ENCODE measurements at places on chromosomes 5 and 9.

- DNase-seq: no peak
These were observed 274.5 kb downstream of the GADD45G start for GRCh38 chr9:89879276-89879675.

GRCh38 chr5:178290376-178290775 is 57.8 kb upstream of the PHYKPL start:
- no peak for DNase-seq

DNA sequence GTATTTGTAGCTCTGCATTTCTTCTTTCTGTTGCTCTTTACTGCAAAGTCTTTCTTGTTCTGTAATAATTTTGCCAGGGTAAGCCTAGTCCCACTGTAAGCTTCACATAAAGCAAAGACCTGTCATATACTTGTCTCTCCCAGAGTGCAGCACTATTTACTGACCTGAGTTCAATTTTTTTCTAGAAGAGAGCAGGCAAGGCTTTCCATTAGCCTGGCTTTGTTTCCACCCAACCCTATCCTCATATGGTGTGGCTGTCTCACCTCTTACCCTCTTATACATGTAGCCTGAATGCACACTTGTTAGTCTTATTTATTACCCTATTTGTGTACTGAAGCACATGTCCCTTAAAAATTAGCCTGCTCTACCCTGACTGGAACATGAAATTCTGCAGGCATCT is 170.4 kb downstream of the EFNA5 start:
- no peak for DNase-seq

DNA sequence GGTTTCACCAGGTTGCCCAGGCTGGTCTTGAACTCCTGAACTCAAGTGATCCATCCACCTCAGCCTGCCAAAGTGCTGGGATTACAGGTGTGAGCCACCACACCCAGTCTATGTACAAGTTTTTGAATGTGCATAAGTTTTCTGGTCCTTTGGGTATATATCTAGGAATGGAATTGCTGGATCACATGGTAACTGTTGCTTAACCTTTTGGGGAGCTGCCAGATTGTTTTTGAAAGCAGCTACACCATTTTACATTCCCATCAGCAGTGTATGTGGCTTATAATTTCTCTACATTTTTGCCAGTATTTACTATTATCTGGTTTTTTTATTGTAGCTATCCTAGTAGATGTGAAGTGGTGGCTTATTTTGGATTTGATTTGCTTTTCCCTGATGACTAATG is 8.9 kb upstream of the LNPEP start:
- no peak for DNase-seq

- peak; percentile 46 for DNase-seq
These were observed 1061.3 kb upstream of the DMAC1 start for GRCh38 chr9:8860925-8861324.

DNA sequence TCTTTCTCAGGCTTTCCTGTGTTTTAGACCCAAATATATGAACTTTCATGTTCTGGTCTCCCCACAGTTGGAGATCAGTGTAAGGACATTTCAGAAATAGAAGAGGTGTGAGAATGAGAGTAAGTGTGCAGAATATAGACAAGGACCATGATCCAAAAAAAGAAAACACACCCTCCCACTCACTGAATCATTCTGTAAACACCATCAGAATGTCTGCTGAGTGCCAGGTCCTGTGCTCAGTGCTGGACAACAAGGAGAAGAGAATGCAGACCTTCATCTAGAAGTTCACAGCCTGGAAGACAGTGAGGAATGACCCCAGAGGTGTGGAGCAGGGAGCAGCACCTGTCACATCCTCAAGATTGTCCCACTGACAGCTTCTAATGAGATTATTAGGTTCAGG is 19.1 kb upstream of the SH3RF2 start:
- no peak for DNase-seq

DNA sequence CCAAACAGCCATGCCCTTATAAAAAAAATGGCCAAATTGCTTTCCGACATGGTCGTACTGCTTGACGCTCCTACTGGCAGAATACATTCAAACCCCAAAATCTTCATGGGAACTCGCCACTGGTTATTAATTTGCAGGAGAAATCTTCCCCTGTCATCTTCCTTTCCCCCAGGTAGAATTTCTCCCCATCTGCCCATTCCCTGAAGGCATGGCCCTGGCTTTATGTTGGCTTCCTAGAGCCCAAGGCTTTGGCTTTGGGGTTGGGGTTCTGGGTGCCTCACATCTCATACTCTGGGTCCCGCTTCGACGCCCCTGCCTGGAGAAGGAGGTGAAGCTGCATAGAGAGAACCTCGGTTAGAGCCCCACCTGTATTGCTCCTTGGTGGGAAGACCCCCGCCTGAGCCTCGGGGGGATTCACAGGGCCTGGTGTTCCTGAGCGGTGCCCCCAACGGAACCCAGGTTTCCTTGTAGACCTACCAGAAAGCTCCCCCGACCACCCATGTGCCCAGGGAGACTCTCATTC is 8.6 kb upstream of the FIBCD1 start:
- no peak for DNase-seq

GRCh38 chr9:118273048-118273447 is 568.8 kb downstream of the TLR4 start:
- peak; percentile 4 for DNase-seq

GRCh38 chr5:86570427-86571083 is 47.2 kb upstream of the COX7C start:
- DNase-seq: no peak
